ENCODE measurements at places on chromosomes 11 and 22.

- DNase-seq: no peak
- H3K4me3 ChIP-seq: no peak overlapping the region
- no peaks in the 10 kb centered on the region for H3K36me3 ChIP-seq
Observed at GRCh38 chr11:125076378-125076945, 13.4 kb downstream of the SLC37A2 start.

DNA sequence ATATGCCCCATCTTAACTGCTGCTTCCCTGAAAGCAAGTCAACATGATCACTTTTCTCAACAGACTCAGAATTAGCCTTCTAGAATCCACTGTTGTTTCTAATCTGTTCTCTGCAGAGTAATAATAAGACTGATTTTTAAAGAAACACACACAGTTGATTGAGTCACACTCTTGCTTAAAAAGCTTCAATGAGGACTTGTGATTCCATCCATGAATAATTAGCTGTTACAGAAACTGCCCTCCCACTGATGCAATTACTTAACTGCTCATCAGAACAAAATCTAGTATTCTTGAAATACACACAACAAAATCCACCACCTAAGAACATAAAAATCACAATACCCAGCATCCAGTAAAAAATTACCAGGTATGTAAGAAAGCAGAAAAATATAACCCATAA, 100.5 kb upstream of the TIMP3 start:
- peak overlapping the region; percentile 7 for H3K27ac ChIP-seq
- no peaks in the 10 kb centered on the region for H3K27me3 ChIP-seq
- no peaks in the 10 kb centered on the region for H3K36me3 ChIP-seq
- no peak for DNase-seq
- H3K4me3 ChIP-seq: no peak overlapping the region

GRCh38 chr11:131762346-131763110, 392.1 kb downstream of the NTM start:
- H3K36me3 ChIP-seq: no peaks in the 10 kb centered on the region
- no peak for DNase-seq
- H3K4me1 ChIP-seq: no peaks in the 10 kb centered on the region
- H3K4me3 ChIP-seq: no peak overlapping the region

GRCh38 chr11:107549954-107550285, 15.6 kb downstream of the ALKBH8 start:
- H3K27ac ChIP-seq: no peak overlapping the region
- H3K36me3 ChIP-seq: peaks cover 9% of the 10 kb centered on the region
- no peak for DNase-seq
- H3K4me1 ChIP-seq: peaks cover 5% of the 10 kb centered on the region
- no peak overlapping the region for H3K4me3 ChIP-seq

GRCh38 chr11:100635194-100635593, 51.9 kb upstream of the ARHGAP42 start:
- H3K4me3 ChIP-seq: no peak overlapping the region
- no peak for DNase-seq
- H3K4me1 ChIP-seq: peaks cover 5% of the 10 kb centered on the region
- no peak overlapping the region for H3K27ac ChIP-seq
